Hair follicle dermal papilla cell (primary cell): ENCODE measurements at places on chromosomes 13 and 19. TPM values are rescaled to one million over a fixed set of nuclear protein-coding genes. Genes with fewer than 3 reads are reported as not detected.

SLC17A7 gene
- total RNA-seq, result 0.16 and 0.36 TPM in 2 replicates

KLK13 gene
- not detected in 2 replicates for total RNA-seq

MYO1F gene
- 0.85 and 2.8 TPM in 2 replicates for total RNA-seq

SERPINE3 gene
- not detected in 2 replicates for total RNA-seq

ANGPTL8 gene
- total RNA-seq, result not detected in 2 replicates

KLK12 gene
- not detected in 2 replicates for total RNA-seq

TMEM38A gene
- 0.97 and 1.3 TPM in 2 replicates for total RNA-seq

LILRB2 gene
- total RNA-seq, result not detected in 2 replicates

TJP3 gene
- total RNA-seq, result not detected in 2 replicates

ZNF878 gene
- 0.32 TPM in 1 of 2 replicates, not detected in the other for total RNA-seq
